ENCODE measurements at places on chromosomes 13 and 19.

DNA sequence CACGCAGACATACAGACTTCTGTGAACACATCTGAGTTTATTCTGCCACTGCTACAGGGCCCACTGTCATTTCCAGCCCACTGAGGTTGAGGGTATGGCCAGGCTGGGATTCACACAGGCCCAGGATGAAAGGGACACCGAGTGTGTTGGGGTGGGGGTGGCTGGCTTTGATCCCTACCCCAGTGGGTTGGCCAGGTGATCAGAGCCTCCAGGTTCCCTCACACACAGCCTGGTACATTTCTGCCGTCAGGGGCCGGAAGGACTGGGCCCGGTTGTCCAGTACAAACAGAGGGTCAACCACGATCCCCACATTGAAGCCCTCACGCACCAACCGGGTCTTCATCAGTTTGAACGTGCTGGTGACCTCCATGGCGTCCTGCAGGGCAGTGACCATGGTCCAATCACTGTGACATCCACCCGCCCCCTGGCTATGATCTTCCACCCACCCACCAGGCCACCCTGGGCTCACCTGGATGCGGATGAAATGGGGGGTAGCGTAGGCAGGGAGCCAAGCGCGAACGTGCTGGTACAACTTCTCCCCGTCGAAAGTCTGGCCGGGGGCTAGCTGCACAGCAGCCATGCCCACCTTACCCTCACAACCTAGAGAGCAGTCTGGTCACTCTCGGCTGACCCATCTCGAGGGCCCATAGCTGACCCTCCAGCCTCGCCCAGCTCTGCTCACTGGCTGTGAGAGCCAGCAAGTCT lies 13.3 kb downstream of the SLC27A5 start:
- DNase-seq, result no peak

GRCh38 chr13:53012707-53013106 lies 15.9 kb upstream of the OLFM4 start:
- DNase-seq, result no peak

DNA sequence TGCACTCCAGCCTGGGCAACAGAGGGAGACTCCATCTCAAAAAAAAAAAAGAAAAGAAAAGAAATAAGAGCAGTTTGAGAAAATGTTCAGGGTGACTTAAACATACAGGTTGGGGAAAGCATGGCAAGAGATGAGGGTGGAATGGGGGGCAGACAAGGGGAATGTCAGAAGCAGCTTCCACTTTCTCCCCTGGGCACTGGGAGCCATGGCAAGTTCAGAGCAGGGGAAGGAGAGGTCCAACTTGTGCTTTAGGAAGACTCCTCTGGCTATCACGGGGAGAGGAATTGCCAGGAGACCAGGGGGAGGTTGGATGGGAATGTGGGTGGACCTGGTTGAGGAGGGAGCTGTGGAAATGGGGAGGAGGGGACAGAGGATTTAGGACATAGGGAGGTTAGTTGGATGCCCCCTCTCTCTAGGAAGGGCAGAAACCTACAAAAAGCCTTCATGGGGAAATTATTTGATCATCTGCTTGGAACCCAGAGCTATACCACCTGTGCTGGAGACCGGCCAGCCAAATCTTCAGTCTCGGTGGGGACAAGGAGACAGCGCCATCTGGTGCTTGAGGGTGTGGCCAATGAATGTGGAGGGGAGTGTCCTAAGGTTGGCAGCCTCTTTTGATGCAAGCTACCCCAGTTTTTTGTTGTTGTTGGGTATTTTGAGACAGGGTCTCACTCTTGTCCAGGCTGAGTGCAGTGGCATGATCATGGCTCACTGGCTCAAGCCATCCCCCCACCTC lies 7.3 kb upstream of the STRN4 start:
- no peak for DNase-seq

DNA sequence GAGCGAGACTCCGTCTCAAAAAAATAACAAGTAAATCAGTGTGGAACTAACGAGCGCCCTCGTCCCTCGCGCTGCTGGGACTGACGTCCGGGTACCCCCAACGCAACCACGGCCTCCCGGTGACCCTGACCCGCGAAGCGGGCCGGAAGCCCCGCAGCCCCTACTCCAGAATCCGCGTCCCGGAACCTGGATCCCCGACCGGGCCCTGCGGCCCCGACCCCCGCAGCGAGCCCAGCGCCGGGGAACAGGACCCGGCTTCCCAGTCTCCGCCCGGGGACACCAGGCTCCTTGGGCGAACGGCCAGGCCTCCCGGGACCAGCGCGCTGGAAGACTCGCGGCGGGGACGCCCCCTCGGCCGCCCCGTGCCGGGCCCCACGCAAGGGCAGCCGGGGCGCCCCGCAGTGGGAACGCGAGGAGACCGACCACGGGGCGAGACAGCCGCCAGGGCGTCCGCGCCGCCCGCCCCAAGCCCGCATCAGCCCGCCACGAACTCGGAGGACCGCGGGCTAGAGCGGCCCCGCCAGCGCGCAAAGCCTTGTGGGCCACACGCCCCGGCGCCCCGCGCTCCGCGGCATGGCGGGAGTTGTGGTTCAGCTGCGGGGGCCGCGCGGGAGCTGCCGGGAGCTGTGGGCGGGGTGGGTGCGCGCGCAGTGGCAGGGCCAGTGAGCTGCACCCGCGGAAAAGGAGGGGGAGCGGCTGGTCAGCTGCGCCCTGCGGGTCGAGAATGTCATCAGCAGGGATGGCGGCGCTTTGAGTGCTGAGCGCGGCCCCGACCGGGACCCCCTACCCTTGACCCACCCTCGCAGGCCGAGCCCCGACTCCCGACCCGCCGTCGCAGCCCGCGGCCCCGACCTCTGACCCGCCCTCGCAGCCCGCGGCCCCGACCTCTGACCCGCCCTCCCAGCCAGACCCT lies 7.5 kb upstream of the MADCAM1 start:
- DNase-seq, result peak; percentile 53

DNA sequence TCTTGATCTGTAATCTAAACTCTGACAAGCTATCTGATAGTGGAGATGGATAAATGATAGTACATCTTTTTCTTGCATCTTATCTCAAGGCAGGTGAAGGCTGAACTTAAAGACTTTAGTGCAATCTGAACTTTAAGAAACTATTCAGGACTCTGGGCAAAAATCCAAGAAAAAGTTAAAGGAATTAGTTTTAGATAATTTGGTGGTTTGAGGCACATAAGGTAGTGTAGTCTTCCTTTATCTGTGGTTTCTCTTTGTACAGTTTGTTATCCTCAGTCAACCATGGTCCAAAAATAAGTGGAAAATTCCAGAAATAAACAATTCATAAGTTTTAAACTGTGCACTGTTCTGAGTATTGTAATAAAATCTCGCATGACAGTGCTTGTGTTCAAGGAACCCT lies 172.9 kb downstream of the UGGT2 start:
- no peak for DNase-seq

DNA sequence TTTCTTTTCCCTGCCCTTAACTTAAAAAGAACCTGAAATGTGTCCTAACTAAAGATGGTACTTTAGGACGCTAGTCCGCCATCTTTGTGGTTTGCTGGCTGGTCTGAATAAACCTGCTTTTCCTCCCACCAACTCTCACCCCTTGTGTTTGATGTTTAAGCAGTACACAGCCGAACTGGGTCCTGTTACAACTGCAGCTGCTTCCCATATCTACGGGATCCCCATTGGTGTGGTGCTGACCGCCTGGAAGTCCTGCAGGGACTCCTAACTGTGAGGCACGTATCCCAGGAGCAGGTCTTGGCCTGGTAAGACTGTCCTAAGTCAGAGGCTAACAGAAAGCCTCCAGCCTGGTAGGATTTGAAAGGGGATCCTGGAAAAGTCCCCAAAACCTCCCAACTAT lies 40.9 kb upstream of the VSTM2B start:
- no peak for DNase-seq

GRCh38 chr13:21233086-21233485 lies 56.6 kb downstream of the MRPL57 start:
- DNase-seq, result no peak

DNA sequence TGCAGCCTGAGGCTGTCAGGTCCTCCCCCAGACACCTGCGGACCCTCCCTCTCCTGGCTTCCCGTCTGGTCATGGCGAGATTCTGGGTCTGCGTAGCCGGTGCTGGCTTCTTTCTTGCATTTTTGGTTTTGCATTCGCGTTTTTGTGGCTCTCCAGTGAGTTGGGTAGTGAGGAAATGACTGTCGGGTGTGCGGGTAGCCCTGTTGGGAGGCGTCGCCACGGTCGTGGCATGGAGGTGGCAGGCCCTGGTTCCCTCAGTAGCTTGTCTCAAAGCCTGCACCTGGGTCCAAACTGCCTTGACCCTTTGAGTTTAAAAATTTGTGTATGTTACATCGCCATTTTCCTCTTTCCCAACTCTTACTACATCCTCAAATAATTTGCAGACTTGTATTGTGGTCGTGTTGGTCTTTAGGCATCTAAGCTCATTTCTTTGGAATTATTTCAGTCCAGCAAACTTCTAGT lies 344 bp downstream of the NHLRC3 start:
- DNase-seq, result no peak

GRCh38 chr13:33806470-33807248 lies 11.3 kb upstream of the RFC3 start:
- DNase-seq, result no peak

DNA sequence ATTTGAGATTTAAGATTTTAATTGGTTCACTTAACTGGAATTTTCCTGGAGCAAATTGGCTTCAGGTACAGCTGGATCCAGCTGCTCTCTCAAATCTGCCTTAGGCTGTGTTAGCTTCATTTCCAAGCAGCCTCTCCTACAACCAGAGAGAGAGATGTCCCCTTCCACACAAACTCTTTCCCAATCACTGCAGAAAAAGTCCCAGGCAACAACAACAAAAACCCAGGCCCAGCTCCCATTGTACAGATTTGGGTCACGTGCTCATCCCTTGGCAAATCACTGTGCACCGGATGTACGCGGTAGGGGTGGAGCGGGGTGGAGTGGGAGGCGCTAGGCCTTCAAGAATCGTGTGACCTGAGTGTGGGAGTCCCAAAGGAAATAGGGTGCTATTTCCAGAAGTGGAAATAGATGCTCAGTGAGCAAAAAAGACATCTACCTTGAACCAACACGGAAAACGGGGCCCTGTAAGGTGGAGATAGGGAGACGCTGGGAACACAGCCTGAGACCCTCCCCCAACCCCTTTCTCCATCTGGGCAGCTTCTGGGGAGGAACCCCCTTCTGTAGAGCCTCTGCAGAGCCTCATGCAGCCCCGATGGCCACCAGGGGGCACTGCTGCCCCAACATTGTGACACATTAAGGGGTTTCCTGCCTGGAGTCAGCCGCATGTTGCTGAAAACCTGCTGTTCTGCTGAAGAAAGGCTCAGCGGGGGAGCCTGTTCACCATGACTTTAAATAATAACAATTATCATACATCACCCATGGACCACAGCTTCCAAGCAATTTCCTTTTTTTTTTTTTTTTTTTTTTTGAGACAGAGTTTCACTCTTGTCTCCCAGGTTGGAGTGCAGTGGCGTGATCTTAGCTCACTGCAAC lies 25.4 kb downstream of the HPN start:
- no peak for DNase-seq

DNA sequence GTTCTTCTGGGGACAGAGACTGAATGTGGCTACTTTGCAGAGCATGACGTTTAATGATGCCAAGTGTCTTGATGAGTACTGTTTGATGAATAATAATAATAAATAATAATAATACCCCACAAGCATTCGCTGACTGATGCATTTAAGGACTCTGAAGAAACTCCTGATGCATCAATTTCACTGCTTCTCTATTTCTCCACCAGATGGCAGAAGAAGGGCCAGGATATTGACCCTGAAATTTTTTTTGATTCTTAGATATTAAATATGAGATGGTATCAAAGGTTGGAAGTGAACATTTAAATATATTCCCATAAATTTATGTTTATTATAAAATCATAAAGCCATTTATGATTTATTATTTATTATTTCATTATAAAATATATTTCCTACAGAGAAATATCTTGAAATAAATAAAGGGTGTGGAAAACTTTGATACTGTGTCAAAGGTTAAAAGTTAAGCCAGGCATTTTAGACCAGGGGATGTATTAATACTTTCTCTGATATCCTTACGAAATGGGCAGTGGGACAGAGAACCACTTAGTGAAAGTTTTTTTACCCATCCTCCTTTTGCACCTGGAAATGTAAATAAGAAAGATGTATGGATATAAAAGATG lies 170.9 kb downstream of the LACC1 start:
- no peak for DNase-seq

DNA sequence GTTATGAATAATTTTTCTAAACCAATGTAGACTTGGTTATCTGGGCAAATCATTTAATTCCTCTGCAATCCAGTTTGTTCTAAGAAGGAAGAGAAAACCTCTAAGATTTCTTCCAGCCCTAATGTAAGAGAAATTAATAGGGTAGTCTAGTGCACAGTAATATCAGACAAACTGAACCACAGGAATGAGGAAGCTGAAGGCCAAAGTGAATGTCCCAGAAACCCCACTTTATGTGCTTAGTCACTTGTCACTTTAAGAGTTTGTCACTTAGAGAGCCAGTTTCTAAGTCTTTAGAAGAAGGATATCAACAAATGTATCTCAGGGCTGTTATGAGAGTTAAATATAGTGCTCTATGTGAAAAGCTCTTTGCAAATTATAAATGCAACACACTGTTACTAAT lies 750.6 kb downstream of the DIAPH3 start:
- DNase-seq, result no peak

- DNase-seq, result no peak
These were observed 98.8 kb upstream of the PCDH9 start for GRCh38 chr13:67328895-67329294.

GRCh38 chr19:5645409-5645808 lies 22.5 kb downstream of the SAFB start:
- DNase-seq, result no peak

DNA sequence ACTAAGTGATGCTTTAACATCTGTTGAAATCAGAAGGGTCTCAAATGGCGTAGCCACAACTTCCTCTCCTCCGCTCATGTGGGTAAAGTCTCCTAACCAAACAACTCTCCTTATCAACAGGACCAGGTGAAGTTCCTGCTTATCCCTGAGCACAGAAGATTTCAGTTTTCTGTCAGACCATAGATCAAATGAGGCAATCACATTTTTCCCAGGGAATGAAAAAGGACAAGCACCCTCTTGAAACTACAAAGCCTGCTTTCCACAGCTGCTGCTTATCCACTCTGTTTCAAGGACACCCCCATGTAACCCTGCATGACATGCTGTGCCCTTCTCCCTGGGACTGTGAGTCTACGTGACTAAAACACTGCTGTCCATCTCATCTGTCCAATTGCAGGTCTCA lies 788.3 kb upstream of the SLITRK5 start:
- no peak for DNase-seq

GRCh38 chr19:41222240-41222639 lies 3.2 kb downstream of the AXL start:
- no peak for DNase-seq

GRCh38 chr19:8640402-8641004 lies 10.1 kb downstream of the NFILZ start:
- DNase-seq, result no peak

- DNase-seq, result no peak
These were observed 12.8 kb downstream of the SHC2 start for GRCh38 chr19:447816-448560.

DNA sequence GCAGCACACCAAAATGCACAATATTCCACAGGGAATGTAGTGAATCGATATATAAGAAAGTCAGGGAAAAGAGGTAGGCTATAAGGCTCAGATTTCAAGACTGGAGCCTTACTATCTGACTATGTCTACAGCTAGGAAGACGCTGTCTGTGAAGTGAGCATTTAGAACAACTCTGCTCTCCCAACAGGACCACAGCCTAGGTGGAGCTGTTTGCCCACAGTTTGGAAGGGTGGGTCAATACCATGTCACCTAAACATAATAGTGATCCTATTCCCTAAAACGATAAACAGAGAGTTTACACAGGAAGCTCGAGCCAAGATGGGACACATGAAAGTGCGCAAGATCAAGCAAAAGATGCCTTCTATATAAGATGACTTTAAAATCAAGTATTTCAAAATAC lies 2486.0 kb upstream of the PCDH20 start:
- no peak for DNase-seq

- peak; percentile 30 for DNase-seq
These were observed 118.3 kb downstream of the LHFPL6 start for GRCh38 chr13:39484506-39485313.
